ENCODE measurements at places on chromosomes 3 and 15. TPM values are rescaled to one million over a fixed set of nuclear protein-coding genes. Genes with fewer than 3 reads are reported as not detected.

Gene ACKR2
- 0.92 TPM for total RNA-seq

Gene ZBTB20
- 57.5 TPM for total RNA-seq

Gene FBXW12
- total RNA-seq: not detected

DNA sequence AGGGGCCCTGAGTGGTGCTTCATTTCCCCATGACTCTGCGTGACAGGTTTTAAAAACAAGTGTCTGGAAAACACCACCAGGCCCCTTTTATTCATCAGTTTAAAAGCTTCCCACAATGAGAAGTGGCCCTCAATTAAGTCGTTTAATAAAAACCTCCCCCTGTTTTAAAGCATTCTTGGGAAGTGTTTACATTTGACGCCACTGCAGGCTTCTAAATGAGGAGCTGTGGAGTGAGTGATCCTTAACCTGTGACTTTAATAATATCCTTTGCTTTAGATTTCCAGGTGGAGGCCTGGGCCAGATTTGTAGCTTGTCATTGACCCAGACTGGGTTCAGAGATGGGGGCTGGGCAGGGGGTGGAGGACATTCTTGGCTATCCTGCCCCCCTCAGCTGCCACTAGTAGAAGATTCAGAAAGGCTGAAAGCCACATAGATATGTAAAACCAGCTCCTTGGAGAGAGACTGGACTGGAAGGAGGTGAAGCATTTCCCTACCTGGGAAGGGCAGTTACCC is 11.3 kb downstream of the CGNL1 start:
- DNase-seq: no peak

GRCh38 chr15:59255680-59256336 is 49.2 kb downstream of the LDHAL6B start:
- DNase-seq: no peak

GRCh38 chr15:89402518-89402805 is 67.8 kb upstream of the POLG start:
- DNase-seq: no peak
